ENCODE measurements at places on chromosomes 5 and 9. TPM values are rescaled to one million over a fixed set of nuclear protein-coding genes. Genes with fewer than 3 reads are reported as not detected.

GRCh38 chr9:129610473-129611306, 10.2 kb downstream of the C9orf50 start:
- H3K27me3 ChIP-seq, result no peaks in the 10 kb centered on the region
- no peak overlapping the region for H3K27ac ChIP-seq
- H3K36me3 ChIP-seq, result no peaks in the 10 kb centered on the region
- peak; percentile 81 for DNase-seq
- H3K4me1 ChIP-seq, result peaks cover 16% of the 10 kb centered on the region

- no peaks in the 10 kb centered on the region for H3K4me1 ChIP-seq
- no peak overlapping the region for H3K4me3 ChIP-seq
- DNase-seq, result no peak
- peaks cover 5% of the 10 kb centered on the region for H3K27me3 ChIP-seq
- H3K27ac ChIP-seq, result no peak overlapping the region
Measured at GRCh38 chr5:173456181-173456580, 128.0 kb upstream of the STC2 start.

DNA sequence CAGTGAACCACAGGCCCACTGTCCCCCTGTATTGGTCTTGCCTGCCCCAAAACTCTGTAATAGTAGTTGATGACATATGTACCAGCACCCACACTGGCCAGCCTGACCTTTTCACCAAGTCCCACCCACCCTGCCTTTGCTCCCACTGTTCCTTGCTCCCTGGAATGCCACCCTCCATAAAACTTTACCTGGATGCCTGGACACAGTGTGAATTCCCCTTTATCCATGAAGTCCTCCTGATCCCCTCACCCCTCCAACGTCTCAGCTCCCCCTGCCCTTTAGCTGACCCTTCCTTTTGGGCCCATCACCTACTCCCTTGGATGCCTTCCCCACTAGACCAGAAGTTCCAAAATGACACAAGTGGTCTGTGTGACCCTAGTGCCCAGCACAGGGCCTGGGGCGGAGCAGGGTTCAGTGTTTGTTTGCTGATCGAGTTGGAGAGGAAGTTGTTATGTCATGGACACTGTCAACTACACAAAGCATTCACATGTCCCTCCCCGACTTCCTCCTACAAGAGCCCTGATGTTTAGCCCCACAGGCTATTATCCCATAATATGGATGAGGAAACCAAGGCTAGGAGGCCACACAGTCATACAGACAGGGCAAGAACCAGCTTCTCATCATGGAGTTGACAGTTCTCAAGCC, 16.1 kb downstream of the AMBP start:
- DNase-seq, result no peak
- H3K27me3 ChIP-seq, result peaks cover 18% of the 10 kb centered on the region
- no peaks in the 10 kb centered on the region for H3K4me1 ChIP-seq
- H3K4me3 ChIP-seq, result no peak overlapping the region
- H3K27ac ChIP-seq, result no peak overlapping the region

- DNase-seq, result no peak
- no peak overlapping the region for H3K4me3 ChIP-seq
- no peaks in the 10 kb centered on the region for H3K36me3 ChIP-seq
Measured at GRCh38 chr5:113283558-113283957, 151.2 kb downstream of the TSSK1B start.

DNA sequence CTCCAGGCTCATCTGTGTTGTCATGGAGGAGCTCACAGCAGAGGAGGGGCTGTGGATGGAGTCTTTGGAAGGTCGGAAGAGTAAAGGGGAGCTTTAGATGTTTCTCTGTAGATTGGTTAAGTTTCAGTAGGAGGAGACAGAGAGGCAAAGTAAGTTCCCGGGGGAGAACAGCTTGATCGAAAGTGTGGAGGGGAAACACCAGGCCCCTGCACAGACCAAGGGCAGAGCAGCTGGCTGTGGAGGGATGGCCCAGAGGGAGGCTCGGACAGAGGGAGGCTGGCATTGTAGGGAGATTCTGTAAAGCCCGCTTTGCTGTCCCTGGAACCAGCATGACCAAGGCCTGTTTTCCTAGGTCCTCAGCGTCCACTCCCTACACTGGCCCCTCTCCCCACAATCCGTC, 5.3 kb upstream of the OR2V2 start:
- H3K4me1 ChIP-seq, result no peaks in the 10 kb centered on the region
- DNase-seq, result no peak
- H3K27ac ChIP-seq, result no peak overlapping the region
- peaks cover 43% of the 10 kb centered on the region for H3K27me3 ChIP-seq

DNA sequence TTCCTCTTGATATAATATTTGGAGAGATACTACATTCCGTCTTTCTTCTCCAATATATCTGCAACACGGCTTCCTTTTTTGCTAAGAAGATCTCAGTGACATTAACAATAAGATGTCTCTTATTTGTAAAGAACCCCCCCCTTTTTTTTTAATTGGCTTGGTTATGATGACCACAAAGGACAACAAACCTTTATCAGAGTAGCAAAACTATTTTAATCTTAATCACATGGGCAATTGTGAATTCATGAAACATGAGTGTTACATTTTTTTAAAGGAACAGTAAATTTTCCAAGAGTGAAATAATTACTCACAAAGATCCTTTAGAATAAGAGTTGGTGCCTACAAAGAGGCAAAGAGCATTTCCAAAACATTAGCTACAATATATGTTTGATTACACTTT, 554.1 kb downstream of the MAT2B start:
- no peak overlapping the region for H3K4me3 ChIP-seq
- H3K27ac ChIP-seq, result no peak overlapping the region
- no peak for DNase-seq

- H3K27ac ChIP-seq, result no peak overlapping the region
- no peak overlapping the region for H3K4me3 ChIP-seq
- H3K36me3 ChIP-seq, result peaks cover 47% of the 10 kb centered on the region
- DNase-seq, result no peak
Measured at GRCh38 chr9:5718296-5719032, 89.6 kb downstream of the RIC1 start.

DNA sequence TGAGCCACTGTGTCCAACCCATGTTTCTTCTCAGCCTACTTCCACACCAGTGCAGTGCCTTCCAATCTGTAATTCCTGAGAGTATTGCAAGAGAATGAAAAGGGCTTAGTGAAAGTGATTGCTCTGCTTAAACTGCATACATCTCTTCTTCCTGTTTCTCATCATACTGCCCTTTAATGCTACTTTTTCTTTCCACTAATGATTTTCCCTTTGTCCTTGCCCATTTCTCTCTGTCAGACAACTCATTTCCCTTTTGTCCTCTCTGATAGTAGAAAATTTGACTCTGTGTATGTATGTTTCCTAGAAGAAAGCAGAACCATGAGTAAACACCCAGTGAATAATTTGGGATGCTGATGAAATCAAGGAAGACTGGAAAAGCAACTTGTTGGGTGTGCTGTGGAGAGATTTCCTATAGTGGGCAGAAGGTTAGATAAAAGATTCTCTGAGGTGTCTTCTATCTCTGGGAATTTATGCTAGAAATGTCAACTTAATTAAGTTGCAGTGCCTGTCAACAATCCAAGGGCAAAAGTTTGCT, 102.2 kb upstream of the CHD1 start:
- peaks cover 71% of the 10 kb centered on the region for H3K4me1 ChIP-seq
- peaks cover 2% of the 10 kb centered on the region for H3K36me3 ChIP-seq
- no peak overlapping the region for H3K4me3 ChIP-seq
- H3K27me3 ChIP-seq, result no peaks in the 10 kb centered on the region
- no peak for DNase-seq

Gene HSD17B3
- total RNA-seq, result not detected

Gene SLC34A3
- total RNA-seq, result not detected

Gene SPIN1
- total RNA-seq, result 37.7 TPM

Gene ADAM19
- total RNA-seq, result 3.5 TPM

Gene DHX29
- 19.1 TPM for total RNA-seq

Gene SPINK4
- not detected for total RNA-seq

Gene TXNDC8
- not detected for total RNA-seq

Gene NUTM2F
- total RNA-seq, result not detected

Data from activated naive CD8-positive, alpha-beta T cell treated with anti-CD3 and anti-CD28 coated beads for 36 hours (primary cell).